ENCODE measurements at places on chromosomes 5 and 9.

DNA sequence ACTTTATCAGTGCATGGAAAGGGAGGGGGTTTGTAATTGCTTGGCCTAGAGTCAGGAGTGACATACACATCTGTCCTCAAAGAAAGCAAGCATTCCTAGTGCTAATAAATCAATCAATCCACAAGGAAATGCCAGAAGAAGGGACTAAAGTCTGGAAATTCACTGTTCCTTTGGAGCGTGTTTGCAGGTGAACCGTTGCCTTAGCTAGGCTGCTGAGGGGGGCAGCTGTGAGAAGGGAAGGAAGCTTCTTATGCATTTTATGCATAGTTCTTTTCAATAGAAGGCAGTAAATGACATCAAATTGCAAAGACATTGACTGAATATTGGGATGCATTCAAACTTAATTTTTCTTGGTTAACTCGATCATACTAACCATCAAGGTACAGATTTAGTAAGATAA is 1092.5 kb upstream of the SEMA6A start:
- no peak for DNase-seq

GRCh38 chr5:147179562-147180147 is 55.2 kb upstream of the STK32A start:
- no peak for DNase-seq

DNA sequence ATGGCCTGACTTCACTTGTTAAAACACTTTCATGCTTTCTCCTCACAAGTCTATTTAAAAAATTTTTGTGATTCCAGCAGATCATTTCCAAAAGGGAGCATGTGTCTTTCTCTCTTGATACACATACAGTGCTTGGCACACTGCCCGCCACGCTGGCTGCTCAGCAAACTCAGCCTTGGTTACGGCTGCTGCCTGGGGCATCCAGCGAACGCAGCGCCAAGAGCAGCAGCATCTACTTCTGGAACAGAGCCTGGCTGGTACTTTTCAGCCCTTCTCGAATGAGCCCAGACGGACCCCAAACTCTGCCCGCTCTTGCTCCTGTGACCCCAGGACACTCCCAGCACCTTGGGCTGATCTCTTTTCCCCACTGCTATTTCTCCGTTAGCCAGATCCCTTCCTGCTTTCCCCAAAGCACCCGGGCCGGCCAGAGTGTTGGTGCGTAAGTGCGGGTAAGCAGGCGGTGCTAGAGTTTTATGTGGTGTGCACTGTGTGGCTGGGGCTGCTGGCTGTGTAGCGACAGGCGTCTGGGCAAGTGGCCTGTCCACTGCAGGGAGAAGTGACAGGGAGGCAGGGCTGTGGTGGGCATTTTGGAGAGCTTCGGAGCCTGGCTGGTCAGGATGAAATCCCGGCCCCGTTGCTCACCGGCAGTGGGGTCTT is 73.2 kb downstream of the SH3PXD2B start:
- no peak for DNase-seq

GRCh38 chr5:24491490-24491889 is 153.3 kb downstream of the CDH10 start:
- no peak for DNase-seq

- no peak for DNase-seq
Observed at GRCh38 chr9:90770182-90770738, 31.4 kb upstream of the SYK start.

DNA sequence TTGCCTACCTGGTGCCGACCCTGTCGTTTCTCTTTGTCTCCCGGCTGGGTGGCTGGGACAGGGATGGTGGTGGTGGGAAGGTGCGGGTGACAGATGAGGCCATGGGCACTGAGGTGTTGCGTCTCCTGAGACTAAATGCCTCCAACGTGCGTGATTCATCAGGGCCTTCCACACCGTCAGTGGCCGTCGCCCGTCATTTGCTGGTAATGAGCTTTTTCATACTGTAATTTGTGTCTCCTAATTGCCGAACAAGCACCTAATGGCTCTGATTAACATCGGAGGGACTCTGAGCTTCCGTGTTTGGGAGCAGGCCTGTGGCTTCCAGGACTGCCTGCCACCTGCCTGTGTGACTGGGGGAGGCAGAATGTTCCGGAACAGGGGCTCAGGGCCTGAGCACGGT is 35.2 kb downstream of the RXRA start:
- DNase-seq, result no peak

GRCh38 chr5:106860398-106861044 is 810.2 kb downstream of the EFNA5 start:
- no peak for DNase-seq

GRCh38 chr5:135246605-135246922 is 152.5 kb downstream of the MACROH2A1 start:
- DNase-seq, result no peak

DNA sequence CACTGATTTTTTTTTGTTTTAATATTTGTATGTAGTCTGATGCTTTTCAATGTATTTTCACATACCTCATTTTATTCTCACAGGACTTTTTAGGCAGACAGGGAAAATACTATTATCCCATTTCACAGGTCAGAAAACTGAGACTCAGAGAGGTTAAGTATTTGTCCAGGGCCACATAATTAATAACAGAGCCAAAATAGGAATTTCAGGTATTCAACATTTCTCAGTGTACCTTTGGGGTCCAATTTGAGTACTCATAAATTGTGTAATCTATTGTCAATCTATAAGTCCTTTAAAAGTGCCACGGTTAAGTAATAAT is 120.7 kb upstream of the GRHPR start:
- no peak for DNase-seq

GRCh38 chr5:122101636-122102285 is 23.7 kb upstream of the LOX start:
- peak; percentile 33 for DNase-seq

- no peak for DNase-seq
Observed at GRCh38 chr9:4821133-4821532, 28.4 kb downstream of the RCL1 start.

DNA sequence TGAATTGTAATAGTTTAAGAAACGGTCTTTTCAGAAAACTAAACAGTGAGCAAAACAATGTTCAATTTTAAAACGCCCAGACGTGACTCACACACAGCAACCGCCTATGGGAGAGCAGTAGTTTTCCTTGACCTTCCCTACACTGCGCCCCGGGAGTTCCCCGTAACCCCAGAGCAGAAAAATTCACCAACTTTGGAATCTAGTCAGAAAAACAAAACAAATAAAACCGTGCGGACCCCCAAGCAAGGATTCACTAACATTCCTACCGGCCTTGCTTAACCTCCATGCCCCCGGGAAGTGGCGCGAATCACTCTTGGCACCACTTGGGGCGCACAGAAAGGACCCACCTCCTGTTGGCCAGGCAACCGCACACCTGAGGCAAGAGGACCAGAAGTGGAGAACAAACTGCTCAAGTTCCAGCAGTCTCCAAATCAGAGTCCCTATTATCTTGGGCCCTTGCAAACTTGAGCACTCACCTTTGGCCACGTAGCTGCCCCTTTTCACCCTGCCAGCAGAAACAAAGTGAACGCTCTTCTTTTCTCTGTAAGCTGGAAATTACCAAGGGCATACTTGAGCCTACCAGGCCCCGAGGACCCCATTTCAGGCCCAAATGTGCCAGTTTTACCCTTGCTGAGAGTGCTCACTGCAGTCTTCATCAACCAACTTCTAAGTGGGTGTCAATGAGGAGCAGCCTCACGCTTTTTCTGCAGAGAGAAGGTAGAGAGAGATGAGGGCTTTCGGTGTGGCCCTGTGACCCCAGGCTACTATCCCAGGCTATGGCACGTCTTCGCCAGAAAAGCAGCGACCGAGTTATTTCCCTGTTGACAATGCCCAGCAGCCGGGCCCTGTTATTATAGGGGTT is 189.7 kb downstream of the MEF2C start:
- no peak for DNase-seq

DNA sequence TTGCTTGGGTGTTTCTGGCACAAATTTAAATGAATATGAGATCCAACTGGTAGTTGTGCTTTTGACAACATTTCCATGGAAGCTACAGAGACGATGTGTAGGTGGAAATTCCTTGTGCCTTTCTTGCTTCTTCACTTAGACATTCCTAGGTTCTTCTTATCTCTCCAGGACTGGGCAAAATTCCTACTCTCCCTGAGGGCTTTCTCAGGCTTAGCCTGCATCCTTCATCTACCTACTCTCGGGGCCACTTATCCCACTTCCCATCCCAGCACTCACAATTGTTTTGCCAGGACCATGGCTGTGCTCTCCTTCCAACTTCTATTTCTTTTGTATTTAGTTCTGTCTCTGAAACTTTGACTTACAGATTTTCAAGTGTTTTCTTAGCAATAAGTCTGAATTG is 17.8 kb upstream of the SPINK1 start:
- no peak for DNase-seq

DNA sequence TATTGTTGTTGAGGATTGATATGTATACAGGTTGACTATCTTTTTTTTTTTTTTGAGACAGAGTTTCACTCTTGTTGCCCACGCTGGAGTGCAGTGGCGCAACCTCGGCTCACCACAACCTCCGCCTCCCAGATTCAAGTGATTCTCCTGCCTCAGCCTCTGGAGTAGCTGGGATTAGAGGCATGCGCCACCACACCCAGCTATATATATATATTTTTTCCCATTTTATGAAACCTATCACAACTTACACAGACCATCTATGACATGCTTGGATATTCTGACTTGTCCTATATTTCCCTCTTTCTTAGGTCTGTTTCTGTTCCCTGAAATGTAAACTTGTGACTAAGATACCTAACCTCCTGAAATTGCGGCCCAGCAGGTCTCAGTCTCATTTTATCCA is 5.0 kb downstream of the CD14 start:
- no peak for DNase-seq

- DNase-seq, result no peak
Observed at GRCh38 chr5:111968459-111968858, 211.5 kb upstream of the NREP start.

DNA sequence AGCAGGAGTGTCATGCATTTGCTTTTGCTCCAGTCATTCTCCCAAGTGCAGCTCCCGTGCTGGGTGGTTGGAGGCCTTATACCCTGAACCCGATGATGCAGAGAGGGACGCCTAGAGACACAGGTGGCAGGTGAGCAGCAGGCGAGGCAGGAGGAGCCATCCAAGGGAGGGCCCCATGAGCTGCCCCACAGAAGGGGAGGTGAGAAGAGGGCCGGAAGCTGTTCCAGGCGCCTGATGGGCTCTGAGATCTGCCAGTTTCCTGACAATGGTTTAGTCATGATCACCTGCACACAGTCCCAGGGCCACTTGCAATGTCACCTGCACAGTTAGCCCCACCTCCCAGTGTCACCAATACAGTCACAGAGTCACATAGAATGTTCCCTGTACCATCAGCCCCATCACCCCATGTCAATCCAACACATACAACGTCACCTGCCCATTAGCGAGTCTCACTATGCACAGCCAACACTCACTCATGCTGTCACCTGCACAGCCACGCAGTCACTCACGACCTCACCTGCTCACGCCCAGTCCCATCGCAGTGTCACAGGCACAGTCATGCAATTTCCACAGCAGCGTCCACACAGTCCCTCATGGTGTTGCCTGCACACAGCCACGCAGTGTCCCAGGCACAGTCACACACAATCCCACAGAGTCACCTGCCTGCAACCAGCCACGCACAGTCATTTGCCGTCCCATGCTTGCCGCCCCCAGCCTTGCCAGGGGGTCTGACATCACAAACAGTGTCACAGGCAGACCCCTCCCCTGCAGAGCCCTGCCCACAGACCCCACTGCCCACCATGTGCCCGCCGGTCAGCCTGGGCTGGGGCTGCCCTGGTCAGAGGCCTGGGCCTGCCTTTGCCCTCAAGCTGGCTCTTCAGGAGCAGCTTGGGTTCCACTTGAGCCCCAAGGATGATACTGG is 113.4 kb downstream of the LHX2 start:
- no peak for DNase-seq

- DNase-seq, result no peak
Observed at GRCh38 chr5:67510204-67510603, 313.6 kb upstream of the CD180 start.
